ENCODE measurements at places on chromosomes 5 and 9.

GRCh38 chr5:97534166-97534565 is 351.1 kb upstream of the RIOK2 start:
- DNase-seq, result no peak

DNA sequence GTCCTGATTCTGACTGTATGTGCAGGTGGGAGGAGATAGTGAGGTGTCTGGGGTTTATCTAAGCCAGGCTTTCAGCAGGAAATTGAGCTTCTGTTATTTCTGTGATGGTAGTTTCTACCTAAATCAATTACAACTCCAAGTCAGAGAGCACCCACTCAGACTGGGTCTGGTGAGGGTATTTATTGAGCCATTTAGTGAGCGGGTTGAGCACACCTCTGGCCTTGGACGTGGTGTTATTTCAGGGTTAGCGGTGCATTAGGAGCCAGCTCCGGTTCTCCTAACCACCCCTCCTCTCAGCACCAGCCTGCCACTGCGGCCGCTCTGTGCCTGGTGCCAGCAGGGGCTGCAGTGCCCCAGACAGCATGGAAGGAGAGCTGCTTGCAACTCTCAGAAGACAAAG is 238.9 kb downstream of the CACNA1B start:
- DNase-seq, result no peak

- DNase-seq, result no peak
Observed at GRCh38 chr5:164302533-164303235, 797.3 kb downstream of the MAT2B start.

GRCh38 chr9:8229226-8229625 is 429.6 kb upstream of the DMAC1 start:
- DNase-seq, result no peak

DNA sequence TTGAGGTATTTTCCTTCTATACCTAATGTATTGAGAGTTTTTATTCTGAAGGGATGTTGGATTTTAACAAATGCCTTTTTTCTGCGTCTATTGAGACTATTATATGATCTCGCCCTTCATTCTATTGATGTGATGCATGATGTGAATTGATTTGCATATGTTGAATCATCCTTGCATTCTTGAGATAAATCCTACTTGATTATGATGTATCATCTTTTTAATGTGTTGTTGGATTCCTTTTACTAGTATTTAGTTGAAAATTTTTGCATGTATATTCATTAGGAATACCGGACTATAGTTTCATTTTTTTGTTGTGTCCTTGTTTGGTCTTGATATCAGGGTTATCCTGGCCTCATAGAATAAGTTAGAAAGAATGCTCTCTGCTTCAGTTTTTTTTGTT is 169.7 kb downstream of the NPR3 start:
- DNase-seq, result no peak

DNA sequence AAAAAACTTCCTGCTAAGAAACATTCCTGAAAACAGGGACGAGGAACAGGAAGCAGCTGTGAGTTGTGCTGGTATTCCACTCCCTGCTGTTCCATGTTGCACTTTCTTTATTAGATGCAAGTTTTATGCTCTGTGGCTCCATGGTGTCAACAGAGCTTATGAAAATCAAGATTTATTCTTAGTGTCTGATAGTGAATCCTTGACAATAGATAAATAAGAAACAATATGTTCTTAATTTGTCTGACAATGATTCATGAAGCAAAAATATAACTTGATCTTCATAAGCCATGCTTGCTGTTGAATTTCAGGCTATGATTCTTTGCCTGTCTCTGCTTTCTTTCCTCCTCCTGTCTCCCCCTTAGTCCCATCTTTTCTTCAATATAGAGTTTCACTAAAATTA is 119.6 kb downstream of the DROSHA start:
- no peak for DNase-seq

- peak; percentile 45 for DNase-seq
Observed at GRCh38 chr5:180831139-180832093, 28.8 kb upstream of the MGAT1 start.

- DNase-seq, result no peak
Observed at GRCh38 chr5:67013719-67014118, 182.9 kb downstream of the CD180 start.

- DNase-seq, result no peak
Observed at GRCh38 chr5:87109746-87110145, 157.9 kb upstream of the RASA1 start.

DNA sequence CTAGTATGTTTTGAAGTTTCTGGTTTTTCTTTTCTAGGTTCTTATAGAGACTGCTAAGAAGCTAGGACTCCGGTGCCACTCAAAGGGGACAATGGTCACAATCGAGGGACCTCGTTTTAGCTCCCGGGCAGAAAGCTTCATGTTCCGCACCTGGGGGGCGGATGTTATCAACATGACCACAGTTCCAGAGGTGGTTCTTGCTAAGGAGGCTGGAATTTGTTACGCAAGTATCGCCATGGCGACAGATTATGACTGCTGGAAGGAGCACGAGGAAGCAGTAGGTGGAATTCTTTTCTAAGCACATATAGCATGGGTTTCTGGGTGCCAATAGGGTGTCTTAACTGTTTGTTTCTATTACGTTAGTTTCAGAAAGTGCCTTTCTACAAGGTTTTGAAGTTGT is 52.2 kb downstream of the MTAP start:
- no peak for DNase-seq

GRCh38 chr5:64836190-64836755 is 67.5 kb downstream of the CWC27 start:
- DNase-seq, result no peak

DNA sequence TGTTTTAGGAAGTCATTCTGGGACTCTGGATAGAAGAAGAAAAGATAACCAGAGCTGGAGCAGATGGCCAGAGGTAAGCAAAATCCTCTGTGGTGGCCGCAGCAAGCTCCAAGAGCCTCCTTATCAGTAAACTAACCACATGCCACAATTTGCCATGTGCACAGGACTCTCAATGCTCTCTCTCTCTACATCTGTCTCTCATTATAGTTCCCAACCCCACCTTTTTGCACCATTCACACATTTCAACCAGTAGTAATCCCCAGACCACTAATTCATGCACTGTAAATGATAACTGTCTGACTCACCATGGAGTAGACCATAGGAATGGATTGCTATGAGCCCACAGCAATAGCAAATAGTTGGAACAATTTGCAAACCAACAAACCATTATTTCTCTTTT is 526.1 kb downstream of the TLR4 start:
- no peak for DNase-seq

DNA sequence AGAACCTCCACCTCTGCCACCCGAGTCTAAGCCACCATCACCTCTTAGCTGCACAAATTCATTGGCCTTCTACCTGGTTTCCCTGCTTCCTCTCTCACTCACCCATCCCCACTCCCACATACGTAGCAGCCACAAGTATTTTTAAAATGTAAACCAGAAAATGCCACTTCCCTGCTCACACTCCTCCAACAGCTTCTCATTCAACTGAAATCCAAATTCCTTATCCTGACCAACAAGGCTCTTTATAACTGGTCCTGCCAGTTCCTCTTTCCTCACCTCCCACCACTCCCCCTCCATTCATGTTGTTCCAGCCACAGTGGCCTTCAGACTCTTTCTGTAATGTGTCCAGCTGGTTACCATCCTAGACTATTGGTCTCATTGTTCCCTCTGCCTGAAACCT is 25.0 kb upstream of the PALM2AKAP2 start:
- no peak for DNase-seq

GRCh38 chr9:126329476-126330275 is 3.0 kb downstream of the MVB12B start:
- DNase-seq, result no peak

DNA sequence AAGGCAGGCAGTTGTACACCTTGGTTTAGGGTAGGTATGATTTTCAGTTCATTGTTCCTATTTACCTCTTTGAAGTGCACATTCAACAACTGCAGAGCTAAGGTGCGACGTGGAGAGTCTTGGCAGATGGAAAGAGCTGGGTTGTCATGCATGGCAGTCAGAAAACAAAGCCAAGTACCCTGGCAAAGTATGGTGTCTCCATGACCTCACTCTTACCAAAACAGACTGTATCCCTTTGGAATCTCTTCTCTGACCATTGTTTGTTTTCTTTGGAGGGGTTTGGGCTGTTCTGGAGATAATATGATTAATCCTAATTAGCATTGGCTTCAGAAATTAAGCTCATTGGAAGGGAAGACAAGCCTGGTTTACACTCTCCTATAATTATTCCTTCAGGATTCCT is 665.7 kb downstream of the DNAH5 start:
- DNase-seq, result no peak

DNA sequence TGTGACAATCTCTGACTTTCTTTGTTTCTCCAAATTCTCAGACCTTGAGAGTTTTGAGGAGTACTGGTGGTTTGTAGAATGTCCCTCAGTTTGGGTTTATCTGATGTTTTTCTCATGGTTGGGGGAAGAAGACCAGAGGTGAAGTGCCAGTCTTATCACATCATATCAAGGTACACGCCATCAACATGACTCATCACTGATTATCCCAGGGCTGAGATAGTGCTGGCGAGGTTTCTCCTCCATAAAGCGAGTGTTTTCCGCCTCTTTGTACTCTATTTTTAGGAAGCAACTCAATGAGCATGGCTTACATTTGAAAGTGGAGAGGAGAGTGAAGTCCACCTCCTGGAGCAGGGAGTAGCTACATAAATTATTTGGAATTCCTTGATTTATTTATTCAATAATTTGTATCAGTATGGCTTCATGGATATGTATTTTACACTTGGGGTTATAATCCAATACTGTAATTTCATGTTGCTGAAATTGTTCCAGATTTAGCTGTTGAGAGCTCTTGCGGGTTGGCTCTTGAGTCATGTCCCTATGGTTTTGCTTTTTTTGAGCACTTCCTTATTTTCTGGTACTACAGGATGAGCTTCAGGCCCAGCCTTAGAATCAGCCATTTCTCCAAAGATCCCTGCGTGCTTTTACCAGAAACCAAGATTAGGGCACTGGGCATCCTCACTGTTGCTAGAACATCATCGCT is 23.9 kb downstream of the DCANP1 start:
- DNase-seq, result no peak

- DNase-seq, result no peak
Observed at GRCh38 chr9:116270546-116270945, 117.0 kb downstream of the PAPPA start.

GRCh38 chr5:94849821-94850736 is 231.6 kb downstream of the SLF1 start:
- DNase-seq, result no peak

- DNase-seq, result no peak
Observed at GRCh38 chr9:95970317-95970716, 94.8 kb downstream of the ERCC6L2 start.

GRCh38 chr5:141910271-141910673 is 13.4 kb upstream of the DELE1 start:
- no peak for DNase-seq

DNA sequence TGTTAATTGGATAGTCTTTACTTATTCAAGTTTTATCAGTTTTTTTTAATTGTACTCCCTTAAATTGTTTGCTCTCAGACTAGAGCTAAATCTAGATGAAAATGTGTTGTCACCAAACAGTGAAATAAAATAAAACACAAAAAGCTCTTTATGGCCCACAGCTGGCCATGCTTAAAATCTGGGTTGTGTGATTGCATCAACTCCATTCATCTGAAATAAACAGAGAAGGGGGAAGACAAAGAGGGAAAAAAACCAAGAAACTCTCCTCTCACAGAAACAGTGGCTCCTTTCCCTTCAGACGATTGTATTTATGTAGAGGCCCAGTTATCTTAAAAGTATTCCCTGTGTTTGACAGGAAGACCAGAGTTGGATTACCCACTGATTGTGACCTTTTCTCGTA is 422.4 kb downstream of the IRX1 start:
- no peak for DNase-seq

- DNase-seq, result no peak
Observed at GRCh38 chr5:112065781-112066180, 308.8 kb upstream of the NREP start.

GRCh38 chr9:82776508-82776907 is 286.4 kb downstream of the RASEF start:
- no peak for DNase-seq

DNA sequence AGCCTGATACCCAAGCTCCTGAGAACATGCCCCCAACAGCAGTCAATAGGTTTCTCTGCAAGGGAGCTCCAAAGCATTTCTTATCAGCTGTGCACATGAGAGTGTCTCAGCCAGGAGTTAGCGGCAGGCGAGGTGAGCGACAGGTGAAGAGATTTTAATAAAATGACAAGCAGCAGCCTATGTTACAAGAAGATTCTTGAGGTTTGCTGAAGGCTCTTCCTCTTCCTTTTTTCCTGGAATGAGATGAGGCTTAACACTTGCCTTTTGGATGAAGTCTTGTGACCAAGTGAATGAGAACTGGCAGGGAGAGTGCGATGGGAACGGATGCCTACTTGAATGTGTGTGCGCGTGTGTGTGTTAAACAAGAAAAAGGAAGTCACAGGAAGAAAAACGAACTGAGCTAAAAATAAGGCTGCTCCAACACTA is 76.1 kb downstream of the SHB start:
- no peak for DNase-seq

- DNase-seq, result no peak
Observed at GRCh38 chr5:37900692-37901091, 60.9 kb upstream of the GDNF start.

DNA sequence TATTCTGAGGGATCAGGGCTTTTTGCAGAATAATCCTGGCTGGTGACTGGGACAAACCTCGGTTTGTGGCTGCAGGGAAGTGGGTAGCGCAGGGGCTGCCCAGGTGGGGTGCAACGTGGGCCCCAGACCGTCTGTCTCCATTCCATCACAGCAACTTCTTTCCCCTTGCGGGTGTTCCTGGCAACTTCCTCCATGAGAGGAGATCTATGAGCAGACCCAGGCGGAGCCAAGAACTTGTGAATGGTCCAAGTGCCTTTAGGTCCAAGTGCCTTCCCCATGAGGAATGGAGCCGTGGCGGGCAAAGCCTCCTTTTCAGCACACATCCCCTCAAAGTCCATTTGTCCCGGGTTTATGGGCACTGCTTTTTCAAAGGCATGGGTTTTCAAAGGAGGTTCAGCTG is 136.5 kb downstream of the PHF2 start:
- DNase-seq, result no peak

- DNase-seq, result no peak
Observed at GRCh38 chr5:150615141-150615699, 25.2 kb upstream of the SYNPO start.

DNA sequence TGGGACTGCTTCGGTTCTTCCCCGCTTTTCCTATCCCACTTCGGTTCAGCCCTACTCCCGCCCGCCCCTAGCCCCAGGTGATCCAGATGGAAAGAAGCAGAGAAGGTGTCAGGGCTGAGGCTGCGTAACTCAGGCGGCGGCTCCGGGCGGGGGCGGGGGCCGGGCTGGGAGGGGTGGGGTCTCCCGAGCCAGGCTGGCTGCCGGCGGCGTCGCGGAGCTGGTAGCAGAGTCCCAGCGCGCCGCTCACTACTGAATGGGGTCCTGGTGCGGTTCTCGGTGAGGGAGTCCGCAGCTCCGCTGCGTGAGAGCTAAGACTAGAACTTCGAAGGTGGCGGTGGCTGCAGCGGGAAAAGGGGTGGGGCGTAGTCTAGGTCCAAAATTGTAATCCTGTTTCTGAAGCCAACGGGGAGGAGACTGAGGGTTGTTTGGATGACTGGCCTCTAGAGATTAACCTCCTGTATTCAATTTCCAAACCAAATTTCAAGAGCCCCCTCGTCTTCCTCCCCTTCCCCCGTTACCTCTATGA is 1.4 kb downstream of the PRR16 start:
- DNase-seq, result no peak
